ENCODE measurements at places on chromosomes 13 and 19.

GRCh38 chr19:4717966-4718701 lies 5.5 kb downstream of the DPP9 start:
- DNase-seq = no peak

- no peak for DNase-seq
These were observed 641 bp upstream of the GDF15 start for GRCh38 chr19:18385359-18385674.

GRCh38 chr13:33349986-33350826 lies 64.7 kb upstream of the STARD13 start:
- peak; percentile 37 for DNase-seq

- DNase-seq = no peak
These were observed 188.9 kb upstream of the RNF113B start for GRCh38 chr13:98366010-98366409.

GRCh38 chr13:107296804-107297203 lies 728.9 kb upstream of the ARGLU1 start:
- DNase-seq = peak; percentile 6

GRCh38 chr13:66859934-66860877 lies 369.9 kb downstream of the PCDH9 start:
- DNase-seq = no peak

DNA sequence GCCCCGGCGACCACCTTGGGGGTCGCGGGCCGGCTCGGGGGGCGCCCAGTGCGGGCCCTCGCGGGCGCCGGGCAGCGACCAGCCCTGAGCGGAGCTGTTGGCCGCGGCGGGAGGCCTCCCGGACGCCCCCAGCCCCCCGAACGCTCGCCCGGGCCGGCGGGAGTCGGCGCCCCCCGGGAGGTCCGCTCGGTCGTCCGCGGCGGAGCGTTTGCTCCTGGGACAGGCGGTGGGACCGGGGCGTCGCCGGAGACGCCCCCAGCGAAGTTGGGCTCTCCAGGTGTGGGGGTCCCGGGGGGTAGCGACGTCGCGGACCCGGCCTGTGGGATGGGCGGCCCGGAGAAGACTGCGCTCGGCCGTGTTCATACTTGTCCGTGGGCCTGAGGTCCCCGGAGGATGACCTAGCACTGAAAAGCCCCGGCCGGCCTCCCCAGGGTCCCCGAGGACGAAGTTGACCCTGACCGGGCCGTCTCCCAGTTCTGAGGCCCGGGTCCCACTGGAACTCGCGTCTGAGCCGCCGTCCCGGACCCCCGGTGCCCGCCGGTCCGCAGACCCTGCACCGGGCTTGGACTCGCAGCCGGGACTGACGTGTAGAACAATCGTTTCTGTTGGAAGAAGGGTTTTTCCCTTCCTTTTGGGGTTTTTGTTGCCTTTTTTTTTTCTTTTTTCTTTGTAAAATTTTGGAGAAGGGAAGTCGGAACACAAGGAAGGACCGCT lies 729 bp downstream of the STK11 start:
- DNase-seq = no peak

All from fibroblast of the aortic adventitia (primary cell).